Activated T-cell treated with anti-CD3 and anti-CD28 coated beads for 4 hours (primary cell): ENCODE measurements at places on chromosomes 1 and 21.

DNA sequence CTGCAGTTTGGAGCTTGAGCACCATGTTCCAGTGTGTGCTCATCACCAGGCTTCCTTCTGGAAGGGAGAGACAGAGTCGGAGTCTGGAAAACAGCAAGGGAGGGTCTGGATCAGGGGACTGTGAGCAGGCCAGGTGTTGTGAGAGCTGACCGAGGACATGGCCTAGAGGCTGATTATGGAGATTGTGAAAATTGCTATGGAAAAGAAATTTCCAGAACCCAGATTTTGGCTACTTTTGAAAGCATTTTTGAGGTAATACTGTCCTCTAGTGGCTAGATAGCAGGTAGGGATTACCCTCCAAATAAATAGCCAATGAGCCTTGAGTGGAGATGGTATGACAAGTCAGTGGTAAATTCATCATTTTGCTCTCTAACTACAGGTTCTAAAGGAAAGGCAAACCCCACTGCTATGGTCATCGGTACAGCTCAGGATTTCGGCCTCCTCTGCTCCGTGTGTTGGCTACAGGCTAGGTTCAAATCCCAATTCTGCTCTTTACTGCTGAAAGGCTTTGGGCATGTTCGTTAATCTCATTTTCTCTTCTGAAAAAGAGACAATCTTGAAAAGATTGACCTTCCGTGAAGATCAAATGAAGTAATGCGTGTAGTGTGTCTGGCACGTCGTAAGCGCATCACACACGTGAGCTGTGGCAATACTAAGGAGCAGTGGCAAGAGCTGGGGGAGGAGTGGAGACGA lies 1.0 kb upstream of the HAO2 start:
- no peak for DNase-seq

DNA sequence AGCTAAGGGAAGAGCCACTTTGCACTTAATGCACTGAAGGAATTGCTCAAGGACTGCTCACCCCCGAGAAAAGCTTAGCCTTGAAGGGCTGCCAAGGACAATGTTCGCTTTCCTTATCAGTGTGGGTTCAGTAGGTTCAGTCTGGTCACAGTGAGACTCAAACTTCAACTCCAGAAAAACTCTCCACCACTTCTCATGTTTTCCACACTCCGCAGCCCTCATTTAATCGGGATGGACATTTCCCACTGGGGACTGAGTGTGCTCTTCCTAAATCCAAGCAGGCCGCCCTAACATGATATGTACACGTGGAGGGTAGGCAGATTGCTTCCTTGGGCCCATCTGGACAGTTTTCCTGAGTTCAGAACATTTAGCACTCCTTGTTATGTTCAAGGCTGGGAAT lies 19.5 kb downstream of the SUSD4 start:
- no peak for DNase-seq

- no peak for DNase-seq
Observed at GRCh38 chr1:166040202-166040997, 126.4 kb downstream of the FAM78B start.

GRCh38 chr1:207981976-207982375 lies 71.1 kb upstream of the CD34 start:
- no peak for DNase-seq

DNA sequence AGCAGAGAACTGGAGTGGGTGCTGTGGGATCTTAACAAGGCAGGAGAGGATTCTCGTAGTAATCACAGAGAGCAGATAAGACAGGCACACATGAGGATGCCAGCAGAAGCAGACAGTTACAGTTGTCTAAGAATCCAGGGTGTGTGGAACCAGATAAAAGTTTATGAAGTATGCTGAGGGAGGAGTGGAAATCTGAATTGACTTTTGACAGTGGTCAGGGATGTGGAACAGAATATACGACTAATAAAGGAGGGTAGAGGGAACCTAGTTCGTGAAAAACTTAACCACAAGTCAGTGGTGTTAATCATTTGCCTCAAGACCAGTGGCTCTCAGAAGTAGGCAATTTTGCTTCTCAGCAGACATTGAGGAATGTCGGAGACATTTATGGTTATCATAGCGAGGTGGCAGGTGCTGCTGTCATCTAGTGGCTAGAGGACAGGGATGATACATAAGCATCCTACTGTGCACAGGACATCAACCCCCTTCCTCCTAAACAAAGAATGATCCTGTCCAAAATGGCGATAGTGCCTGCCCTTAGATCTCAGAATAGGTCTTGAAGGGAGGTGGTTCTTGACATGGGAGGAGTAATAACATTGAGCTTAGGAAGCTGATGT lies 3.0 kb downstream of the LRRC8D start:
- no peak for DNase-seq

- no peak for DNase-seq
Observed at GRCh38 chr21:27572696-27573095, 605.8 kb upstream of the ADAMTS5 start.
